ENCODE measurements at places on chromosomes 3 and 15. TPM values are rescaled to one million over a fixed set of nuclear protein-coding genes. Genes with fewer than 3 reads are reported as not detected.

DNA sequence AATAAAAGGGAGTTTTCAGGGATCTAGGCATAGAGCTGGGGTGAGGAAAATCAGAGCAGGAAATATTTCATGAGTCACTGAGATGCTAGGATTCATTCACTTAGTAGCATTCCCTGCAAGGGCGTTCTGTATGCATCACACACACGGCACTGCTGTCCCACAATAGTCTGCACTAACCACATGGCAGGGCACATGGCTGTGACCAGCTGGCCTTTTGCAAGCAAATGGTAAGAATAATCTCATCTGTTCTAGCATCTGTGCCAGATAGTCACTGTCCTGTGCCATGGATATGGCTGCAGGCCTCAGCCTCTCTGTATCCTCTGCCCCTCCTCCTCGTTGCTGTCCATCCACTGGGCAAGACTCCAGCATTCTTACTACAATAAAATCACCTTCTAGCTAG is 37.8 kb downstream of the BOC start:
- DNase-seq: no peak

Gene CCR8
- total RNA-seq: not detected

GRCh38 chr3:124582196-124582595 is 148.1 kb upstream of the UMPS start:
- no peak for DNase-seq

Gene NEK11
- 3.8 TPM for total RNA-seq

GRCh38 chr3:99599894-99600293 is 38.5 kb upstream of the COL8A1 start:
- DNase-seq: no peak

- no peak for DNase-seq
Observed at GRCh38 chr3:71461749-71462483, 121.6 kb downstream of the FOXP1 start.

Gene P2RY13
- 8.2 TPM for total RNA-seq

DNA sequence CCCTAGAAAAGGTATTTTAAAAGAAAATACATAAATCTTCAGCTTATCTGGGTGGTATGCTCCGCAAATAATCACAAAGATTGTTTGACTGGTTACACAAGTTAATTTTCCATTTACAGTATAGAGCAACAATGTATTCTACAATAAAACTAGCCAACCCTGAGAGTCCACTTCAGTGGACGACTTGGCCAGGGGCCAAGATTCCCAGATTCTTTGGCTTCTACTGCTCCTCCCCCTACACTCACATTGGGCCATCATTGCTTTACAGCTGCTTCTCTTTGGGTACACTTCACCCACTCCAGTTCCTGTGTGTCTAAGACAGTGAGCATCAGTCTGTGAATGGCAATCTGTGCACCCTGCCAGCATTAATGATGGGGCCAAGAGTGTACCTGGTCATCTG is 17.2 kb upstream of the PRICKLE2 start:
- no peak for DNase-seq

GRCh38 chr3:10935846-10936631 is 56.5 kb upstream of the SLC6A1 start:
- DNase-seq: peak; percentile 31

GRCh38 chr15:35697549-35698299 is 151.8 kb upstream of the DPH6 start:
- DNase-seq: no peak

- peak; percentile 28 for DNase-seq
Observed at GRCh38 chr15:68683026-68683425, 104.2 kb downstream of the CORO2B start.

Gene BOC
- total RNA-seq: 6.1 TPM

GRCh38 chr3:41352510-41352909 is 153.2 kb downstream of the CTNNB1 start:
- no peak for DNase-seq

DNA sequence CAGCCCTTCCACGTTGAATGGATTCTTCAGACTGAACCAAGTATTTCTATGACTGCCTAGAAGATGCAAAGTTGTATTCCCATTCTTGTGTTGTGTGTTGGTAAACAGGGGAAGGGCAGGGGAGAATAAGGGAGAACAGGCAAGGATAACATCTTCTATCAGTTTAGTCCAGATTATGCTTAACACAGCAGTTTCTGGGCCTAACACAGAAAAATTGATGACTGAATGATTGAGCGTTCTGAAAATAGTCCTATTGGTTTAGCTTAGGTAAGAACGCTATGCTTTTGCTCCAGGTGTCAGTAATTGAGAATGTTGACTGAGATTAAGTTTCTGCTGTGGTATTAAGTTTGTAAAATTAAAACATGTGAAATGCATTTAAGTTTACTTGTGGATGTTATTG is 8.6 kb downstream of the FOXB1 start:
- no peak for DNase-seq

DNA sequence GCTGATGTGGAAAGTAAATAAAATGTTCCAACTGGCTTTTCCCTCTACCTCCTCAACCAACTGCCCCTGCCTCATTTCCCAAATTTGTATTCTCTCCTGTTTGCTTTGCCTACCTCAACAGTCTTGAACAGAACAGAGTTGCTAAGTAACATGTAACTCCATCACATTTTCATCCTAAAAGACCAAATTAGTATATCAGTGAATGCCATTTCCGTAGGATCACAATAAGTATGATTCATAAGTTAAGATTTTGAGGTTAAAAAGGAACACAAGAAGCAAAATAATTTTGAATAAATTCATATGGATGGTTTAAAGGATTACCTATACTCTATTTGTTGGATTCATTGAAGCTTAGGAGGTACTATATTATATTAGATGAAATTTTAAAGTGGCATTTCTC is 154.9 kb downstream of the ECT2 start:
- no peak for DNase-seq

Gene NME9
- not detected for total RNA-seq

Gene SPSB4
- 1.2 TPM for total RNA-seq

Gene KBTBD8
- 6.0 TPM for total RNA-seq

- no peak for DNase-seq
Observed at GRCh38 chr3:80556763-80557162, 789.0 kb upstream of the ROBO1 start.

DNA sequence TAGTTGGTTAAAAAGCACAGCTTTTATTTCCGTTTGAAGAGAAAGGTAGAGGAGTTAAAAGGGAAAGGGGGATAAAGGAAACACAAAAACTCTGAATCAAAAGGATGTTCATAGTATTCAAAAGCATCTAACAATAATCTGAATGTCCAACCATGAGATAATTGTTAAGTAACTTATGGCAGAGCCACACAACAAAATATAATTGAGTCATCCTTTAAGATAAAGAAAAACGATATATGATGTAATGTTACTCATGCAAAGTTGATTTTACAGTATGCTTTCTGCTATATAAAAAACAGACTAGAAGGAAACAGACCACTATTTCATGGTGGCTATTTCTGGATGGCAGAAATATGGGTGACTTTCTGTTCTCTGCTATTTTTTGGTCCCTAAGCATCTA is 3.9 kb downstream of the XPC start:
- DNase-seq: no peak

- peak; percentile 83 for DNase-seq
Observed at GRCh38 chr15:40906991-40907802, 12.9 kb downstream of the VPS18 start.

GRCh38 chr15:65332391-65333147 is 28.1 kb downstream of the RNU5B-1 start:
- DNase-seq: no peak

Gene VGLL4
- 57.5 TPM for total RNA-seq

GRCh38 chr3:184765047-184765729 is 46.8 kb upstream of the VPS8 start:
- no peak for DNase-seq

DNA sequence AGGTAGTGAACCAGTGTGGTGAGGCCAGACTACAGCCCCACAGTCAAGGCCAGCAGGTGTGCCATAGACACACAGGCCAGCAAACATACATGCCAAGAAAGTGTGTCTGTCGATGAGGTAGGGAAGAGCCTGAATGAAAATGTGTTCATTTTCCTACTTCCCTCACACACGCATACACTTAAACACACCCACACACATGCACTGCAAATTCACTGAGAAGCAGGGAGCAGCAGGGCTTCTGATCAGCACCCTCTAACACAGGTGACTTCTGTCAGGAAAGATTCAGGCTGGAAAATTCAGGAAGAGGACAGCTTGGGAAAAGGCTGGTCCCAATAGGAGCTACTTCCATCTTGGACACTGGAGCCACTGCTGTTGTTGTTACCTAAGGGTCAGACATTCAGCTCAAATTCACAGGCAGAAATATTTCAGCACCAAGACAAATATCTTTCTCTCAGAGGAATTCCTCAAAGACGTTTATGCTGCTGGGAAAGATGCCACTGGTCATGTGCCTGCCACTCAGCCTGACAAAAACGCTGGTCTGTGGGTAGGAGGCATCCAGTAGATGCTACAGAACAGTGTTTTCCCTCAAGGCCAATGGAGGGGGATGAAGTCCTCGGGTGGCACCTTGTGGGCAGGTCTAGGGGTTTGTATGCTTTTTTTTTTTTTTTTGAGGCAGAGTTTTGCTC is 40.9 kb upstream of the LARS2 start:
- no peak for DNase-seq

Gene SMCO1
- not detected for total RNA-seq

GRCh38 chr3:40292637-40293349 is 16.7 kb upstream of the EIF1B start:
- no peak for DNase-seq

Gene PARP15
- 9.7 TPM for total RNA-seq

- DNase-seq: no peak
Observed at GRCh38 chr15:40066589-40066988, 27.6 kb upstream of the SRP14 start.

- no peak for DNase-seq
Observed at GRCh38 chr3:117708601-117709000, 999.0 kb downstream of the TUSC7 start.

DNA sequence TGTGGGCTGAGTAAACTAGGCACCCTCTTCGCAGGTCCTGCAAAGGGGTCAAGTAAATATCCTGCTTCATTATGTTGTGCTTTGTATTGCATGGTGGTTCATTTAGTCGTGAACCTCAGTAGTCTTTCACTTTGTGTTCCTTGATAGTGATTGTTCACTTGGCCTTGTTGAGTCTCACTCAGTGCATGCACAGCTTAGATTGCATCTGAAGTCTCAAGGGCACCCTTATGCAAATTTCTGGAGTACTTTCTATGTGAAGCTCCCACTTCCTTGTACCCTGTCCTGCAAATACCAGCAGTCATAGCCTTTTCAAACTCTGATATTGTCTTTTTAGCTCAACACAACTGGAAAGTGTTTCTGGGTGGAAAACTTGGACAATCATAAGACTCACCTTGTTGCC is 519.2 kb downstream of the NAALADL2 start:
- DNase-seq: no peak

DNA sequence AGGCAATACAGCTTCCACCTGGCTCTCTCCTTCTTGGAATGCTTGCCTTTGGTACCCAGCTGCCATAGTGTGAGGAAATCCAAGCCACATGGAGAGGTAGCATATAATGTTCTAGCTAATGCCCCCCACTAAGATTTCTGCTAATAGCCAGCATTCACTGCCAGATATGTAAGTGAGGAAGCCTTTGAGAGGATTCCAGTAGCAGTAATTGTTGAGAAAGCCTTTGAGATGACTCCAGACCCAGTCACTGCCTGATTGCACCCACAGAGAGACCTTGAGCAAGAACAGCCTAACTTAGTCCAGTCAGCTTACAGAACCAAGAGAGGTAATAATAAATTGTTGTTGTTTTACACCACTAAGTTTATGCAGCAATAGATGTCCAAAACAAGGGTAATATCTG is 63.1 kb downstream of the STRIT1 start:
- DNase-seq: no peak

Gene CASR
- total RNA-seq: 0.20 TPM

GRCh38 chr3:102006812-102007485 is 157.6 kb downstream of the NFKBIZ start:
- no peak for DNase-seq

DNA sequence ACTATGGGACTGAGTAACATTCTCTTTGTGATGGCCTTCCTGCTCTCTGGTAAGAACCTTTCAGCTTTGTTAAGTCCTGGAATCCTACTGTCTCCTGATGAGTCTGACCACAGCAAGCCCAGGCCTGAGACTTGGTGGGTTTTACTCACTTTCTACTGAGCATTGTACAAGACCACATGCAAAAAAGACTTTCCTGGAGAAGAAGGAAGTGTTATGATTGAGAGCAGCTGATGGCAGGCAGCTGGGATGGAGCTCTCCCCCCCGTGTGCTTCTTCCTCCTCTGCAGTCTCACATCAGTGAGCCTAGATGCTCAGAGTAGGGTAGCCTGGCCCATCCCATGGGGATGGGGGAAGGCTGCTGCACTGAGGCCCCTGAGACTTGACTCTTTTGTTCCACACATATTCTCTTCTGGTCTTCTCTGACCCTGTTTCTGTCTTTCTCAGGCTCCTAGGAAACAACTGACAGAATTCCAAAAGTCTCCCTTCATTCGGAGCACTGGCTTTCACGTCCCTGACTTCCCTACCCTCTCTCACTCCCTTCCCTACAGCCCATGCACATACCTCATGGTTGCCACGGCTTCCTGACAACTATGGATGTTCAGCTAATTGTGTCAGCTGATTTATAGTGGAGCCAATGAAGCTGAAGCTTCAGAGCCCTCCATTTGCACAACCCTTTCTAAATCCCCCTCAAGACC is 36.6 kb downstream of the CD86 start:
- no peak for DNase-seq

Gene TRPM1
- not detected for total RNA-seq

Gene RBPMS2
- 4.5 TPM for total RNA-seq

DNA sequence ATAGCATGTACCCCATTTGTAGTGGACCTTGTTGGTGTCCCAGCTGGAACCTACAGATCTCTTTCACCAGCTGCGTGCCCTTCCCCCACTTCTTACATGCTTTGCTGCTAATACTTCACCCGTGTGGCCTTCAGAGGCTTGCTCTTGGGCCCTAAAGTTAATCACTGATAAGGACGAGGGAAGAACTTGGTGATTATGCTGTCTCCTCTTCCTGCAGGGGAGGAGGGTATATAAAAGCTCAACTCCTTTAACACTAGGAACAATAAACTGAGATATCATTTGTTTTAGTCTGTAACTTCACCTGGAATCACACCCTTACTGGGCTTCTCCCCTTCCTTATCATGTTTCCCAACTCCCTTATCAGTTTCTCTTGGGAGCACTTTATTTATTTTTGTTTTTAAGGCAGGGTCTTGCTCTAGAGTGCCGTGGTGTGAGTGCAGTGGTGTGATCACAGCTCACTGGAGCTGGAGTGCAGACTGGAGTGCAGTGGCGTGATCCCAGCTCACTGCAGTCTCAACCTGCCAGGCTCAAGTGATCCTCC is 43.2 kb upstream of the PIK3R4 start:
- DNase-seq: no peak

DNA sequence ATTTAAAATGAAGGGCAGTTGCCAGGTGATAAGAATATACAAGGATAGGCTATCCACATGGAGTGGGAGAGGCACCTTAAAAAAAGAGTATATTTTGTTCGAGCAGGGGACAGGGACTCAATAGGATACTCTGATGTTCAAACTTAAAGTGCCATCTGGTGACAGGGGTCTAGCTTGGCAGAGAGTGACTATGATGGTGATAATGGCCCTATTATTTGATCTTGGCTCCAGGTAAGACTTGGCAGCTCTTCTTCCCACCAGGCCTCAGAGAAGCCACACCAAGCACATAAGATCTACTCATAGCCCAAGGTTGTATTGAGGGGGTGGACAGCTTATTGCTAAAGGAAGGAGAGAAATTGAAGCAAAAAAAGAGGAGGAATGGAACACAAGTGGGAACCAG is 109.0 kb upstream of the MANF start:
- no peak for DNase-seq

GRCh38 chr3:2869905-2870304 is 240.3 kb downstream of the IL5RA start:
- no peak for DNase-seq

Gene DPH3
- 29.8 TPM for total RNA-seq

Gene SNURF
- 11.5 TPM for total RNA-seq
